Breast epithelium (tissue), 4 donors: ENCODE measurements at places on chromosomes 2 and 18.

DNA sequence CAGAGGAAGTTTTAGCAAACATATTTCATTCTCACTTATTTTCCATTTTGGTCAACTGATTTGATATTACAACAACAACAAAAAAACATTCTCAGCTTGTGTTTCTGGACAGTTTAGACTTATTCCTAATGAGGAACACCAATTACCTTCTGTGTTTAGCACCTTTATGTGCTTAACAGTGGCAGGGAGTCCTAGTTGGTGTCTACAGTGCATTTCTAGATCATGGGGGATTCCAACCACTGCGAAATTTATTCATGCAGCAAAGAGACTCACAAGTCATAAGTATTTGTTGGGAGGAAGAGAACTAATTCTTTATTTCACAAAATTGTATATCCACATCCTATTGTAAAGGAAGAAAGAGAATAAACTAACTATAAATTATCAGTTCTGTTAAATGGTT, 4.2 kb downstream of the ARHGAP28 start:
- DNase-seq: no peak

DNA sequence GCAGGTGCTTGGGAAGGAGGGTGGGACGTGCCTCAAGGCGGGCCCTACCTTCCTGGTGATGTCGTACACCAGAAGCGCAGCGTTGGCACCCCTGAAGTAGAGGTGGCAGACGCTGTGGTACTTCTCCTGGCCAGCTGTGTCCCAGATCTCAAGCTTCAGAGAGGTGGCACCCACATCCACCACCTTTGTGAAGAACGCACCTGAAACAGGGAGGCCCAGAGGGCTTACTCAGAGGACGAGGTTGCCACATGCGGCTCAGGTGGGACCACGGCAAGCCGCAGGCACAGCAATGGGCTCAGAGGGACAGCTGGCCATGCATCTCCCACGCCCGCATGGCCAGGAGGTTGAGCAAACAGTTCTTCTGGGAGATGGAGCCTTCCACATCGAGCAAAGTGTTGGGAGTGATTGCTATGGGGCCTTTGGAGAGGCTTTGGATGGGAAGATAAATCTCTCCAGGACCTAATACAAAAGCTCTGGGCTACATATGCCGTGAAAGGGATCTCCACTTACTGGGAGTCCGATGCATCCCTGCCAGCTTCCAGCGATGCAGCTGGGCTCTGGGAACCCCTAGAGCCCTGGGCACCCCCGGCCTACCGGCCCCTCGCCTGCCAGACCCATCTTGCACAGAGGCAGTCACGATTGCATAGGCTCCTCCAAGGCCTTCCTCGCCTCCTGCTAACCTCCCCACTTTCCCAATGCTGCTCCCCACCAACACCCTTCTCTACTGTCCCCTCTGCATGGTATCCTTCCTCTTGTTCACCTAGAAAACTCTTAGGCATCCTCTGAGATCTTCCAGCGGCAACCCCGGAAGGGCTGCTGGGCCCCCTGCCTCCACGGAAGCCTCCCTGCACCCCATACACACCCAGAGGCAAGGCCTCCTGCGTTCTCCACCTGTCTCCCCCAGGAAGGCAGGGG, 11.8 kb downstream of the PRLH start:
- no peak for DNase-seq

DNA sequence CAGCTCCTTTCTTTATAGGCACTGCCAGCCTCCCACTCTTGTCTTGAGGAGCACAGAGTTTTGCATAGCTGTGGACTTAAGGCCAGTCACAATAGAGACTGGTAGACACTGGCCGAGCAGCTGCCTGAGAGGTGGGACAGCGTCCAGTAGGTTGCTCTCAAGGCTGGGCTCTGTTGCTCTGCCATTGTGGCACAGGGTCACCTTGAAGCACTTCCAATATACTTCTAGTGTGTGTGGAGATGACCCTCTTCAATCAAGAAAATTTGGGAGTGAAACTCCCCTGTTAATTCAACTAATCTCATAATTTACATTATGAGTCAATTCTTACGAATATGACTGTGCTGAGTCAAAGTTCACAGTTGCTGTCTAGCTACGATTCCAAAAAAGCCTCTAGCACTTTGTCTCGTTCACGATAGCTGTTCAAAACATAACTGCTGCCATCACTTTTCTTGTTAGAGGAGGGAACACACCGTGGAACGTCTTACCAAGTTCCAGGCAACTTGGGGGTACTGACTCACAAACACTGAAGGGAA, 636.2 kb downstream of the EPHA4 start:
- DNase-seq: no peak

DNA sequence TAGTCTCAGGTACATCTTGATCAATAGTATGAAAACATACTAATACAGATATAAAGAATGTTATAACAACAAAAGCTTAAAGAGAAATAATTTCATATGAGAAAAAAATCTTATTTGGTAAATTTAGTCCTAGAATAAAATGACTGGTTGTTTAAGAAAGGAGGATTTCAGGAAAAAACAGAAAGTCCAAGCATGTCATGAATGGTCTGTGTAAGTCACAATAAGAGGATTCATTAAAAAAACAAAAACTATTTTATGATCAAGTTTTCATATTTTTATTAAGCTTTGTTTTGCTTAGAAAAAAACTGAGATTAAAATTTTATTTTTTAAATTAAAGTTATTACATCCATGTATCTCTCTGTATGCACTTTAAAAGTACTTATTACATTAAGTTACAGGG, 353.9 kb upstream of the SPHKAP start:
- no peak for DNase-seq

DNA sequence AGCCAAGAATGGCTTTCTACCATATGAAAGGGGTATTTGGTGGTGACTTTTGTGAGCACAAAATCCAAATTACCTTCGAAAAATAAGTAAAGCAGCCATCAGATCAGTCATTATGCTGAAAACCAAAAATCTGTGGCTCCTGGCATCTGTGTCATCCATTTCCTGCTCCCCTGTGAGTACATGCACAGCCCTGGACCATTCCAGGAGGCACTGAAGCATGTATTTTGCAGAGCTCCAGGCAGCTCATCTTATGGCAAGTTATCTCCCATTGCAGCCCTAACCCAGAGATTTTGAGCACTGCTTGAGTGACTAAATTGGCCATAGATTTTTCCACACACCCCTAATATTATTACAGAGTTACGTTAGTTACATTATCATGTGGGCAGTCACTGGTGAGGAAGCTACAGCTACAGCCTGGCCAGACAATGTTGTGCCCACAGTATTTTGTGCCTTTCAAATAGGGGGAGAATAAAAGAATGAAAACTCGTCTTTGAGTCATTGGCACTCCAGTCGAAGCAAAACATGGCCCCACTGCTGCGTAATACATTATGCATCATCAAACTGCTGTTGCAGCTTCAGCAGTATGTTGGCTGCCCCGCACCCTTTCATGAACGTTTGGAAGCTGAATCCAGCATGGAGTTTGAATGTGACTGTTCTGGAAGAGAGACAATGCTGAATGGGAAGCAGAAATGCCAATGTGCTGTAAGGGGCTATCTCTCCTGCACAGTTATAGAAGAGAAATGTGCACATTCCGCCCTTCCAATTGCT, 702.2 kb downstream of the RNF144A start:
- DNase-seq: no peak

DNA sequence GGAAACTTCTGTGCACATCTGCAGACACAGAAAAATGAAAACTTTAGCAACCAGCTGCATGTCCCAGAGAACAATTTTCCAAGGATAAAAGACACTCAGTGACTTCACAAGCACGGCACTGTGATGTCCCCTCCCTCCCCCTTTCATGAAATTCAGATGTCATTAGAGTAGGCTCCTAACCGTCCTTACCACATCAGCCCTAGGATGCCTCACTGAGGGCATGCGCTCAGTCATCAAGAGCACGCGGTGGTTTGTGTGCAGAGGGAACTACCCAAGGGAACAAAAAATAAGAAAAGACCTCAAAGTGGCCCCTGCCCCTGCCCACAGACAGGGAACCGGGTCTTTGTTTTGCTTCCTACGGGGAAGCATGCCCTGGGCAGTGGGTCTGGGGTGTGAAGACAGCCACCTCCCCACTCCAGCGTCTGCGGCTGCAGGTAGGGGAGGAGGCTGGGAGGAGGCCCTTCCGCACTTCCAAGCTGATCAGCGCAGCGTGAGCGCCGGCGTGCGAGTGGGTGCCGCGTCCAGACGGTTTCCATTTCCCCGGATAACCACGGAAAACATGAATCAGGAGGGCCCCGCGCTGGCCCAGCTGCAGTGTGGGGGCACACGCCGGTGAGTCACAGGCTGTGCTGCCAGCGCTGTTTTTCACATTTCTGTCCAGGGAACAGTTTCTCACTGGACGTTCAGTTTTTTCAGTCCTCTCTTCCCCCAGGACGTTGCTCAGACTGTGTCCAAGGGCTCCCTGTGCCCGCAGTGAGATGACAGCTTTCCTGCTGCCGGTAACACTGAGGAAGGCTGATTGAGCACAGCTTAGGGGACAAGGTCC, 70.6 kb downstream of the COPS8 start:
- DNase-seq: no peak

- no peak for DNase-seq
Measured at GRCh38 chr2:40101131-40101575, 322.1 kb upstream of the THUMPD2 start.
